ENCODE measurements at places on chromosomes 13 and 19.

DNA sequence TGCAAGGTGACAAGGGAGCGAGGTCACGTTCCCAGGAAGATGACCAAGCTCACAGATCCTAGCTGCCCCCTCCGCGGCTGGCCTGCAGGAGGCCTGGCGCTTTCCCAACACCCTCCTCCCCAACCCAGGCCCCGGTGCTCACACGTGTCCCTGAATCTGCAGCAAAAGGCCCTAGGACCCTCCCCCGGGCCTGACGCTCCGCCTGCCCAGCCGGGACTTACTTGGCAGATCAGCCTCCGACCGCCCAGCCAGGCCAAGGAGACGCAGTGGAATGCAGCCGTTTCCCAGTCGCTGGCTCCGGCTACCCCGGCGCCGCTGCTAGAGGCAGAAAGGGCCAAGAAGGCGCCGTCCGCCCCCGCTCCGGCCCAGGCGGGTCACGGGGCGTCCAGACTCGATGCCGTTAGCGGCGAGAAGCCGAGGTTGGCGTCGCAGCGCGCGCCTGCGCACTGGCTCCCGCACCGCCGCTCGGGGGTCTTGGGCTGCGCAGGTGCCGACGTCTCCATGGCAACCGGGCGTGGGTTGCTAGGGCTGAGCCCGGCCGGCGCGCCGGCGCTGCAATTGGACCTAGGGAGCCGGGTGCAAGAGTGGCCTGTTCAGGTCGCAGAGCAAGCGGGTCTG is at the start of gene PNMA8A:
PNMA8A (minus strand) TSS at position 448 of the 618 bp plus-strand sequence. CDS start 528 bp downstream, outside the sequence.
- DNase-seq: no peak

GRCh38 chr19:34033880-34034279 is 138.4 kb upstream of the LSM14A start:
- no peak for DNase-seq

DNA sequence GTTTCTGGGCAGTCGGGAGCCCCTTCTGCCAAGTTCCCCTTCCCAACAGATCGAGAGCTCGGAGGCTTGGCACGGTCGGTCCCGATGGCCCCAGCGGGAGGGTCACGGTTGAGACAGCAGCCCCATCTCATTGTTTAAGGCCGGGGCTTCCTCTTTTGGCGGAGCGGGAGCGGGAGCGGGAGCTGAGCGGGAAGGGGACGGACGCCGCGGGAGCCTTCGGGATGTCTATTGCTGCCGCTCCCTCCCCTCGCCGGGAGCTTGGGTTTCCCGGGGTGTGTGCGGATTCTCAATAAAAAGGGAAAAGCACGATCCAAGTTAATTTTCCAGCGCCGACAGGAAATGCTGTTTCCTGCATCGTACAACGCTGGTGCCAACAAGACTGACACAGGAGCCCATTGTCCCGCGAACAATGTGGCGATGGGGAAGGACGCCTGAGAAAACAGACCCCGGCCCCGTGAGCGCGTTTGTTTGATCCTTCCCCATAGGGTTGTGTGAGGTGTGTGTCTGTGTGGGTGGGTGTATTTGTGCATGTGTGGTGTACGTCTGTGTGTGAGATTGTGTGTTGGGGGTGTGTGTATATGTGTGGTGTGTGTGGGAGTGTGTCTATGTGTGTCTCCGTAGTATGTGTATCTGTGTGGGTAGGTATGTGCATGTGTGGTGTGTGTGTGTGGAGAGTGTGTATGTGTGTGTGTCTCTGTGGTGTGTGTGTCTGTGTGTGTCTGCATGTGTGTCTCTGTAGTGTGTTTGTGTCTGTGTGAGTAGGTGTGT is 36.3 kb upstream of the FLT1 start:
- no peak for DNase-seq

- no peak for DNase-seq
Observed at GRCh38 chr13:49400755-49401659, 42.9 kb downstream of the CAB39L start.

DNA sequence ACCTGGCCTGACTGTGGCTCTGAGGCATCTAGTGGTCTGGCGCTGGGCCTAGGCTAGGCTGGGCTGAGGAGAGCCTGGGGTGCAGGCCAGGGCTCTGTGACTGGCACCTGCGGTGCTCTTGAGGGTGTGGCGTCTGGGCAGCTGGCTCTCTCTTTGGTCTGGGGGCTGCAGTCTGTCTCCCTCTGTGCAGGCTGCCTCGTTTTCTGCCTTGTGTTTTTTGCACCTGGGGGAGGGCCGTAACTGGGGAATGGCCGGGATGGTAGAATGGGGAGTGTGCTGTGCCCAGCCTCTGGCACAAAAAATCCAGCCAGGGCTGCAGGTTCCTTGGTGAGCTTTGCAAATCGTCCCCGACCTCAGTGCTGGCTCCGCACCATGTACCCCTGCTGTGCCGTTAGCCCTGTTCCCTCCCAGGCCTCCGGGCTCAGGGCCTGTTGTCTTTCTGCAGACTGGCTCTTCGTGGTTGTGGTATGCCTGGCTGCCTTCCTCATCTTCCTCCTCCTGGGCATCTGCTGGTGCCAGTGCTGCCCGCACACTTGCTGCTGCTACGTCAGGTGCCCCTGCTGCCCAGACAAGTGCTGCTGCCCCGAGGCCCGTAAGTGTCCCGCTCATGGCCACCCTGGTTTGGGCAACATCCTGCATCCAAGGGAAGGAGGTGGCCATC is 6.5 kb upstream of the USF2 start:
- no peak for DNase-seq

- DNase-seq: no peak
Observed at GRCh38 chr13:111937777-111938311, 129.1 kb upstream of the SOX1 start.

DNA sequence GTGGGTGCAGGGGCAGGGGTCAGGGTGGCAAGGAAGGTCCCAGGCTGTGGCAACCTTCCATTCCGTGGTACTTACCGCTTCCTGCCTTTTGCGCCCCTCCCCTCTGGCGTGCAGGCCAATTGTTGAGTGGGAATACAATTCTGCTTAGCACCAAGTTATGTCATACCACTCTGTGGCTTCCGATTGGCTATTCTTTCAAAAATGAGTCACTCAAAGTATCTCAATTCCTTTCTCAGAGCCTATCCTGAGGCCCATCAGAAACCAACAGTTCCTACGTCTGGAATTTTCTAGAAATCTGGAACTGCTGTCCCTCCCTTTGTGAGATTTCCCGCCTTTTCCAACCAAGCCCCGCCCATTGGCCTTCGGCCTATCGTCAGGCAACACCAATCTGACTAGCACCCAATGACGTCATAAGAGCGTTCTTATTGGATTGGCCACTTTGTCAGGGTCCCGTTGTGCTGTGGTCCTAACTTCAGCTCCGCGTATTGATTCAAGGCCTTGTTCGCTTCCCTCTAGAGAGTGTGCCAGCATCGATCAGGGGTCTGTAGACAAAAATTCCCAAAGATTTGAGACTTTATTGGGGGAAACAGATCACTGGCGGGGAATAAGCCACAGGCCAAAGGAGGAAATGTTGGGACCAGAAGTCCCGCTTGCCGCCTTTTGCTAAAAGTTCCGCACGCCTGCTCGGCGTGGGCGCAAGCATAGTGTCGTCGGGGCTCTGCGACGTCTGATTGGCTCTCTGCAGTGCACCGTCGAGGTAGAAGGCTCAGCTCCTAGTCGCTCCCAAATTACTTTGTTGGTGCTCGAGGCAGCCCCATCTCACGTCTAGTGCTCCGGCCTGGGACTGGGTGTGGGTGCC is 11.7 kb downstream of the NTN5 start:
- peak; percentile 62 for DNase-seq

DNA sequence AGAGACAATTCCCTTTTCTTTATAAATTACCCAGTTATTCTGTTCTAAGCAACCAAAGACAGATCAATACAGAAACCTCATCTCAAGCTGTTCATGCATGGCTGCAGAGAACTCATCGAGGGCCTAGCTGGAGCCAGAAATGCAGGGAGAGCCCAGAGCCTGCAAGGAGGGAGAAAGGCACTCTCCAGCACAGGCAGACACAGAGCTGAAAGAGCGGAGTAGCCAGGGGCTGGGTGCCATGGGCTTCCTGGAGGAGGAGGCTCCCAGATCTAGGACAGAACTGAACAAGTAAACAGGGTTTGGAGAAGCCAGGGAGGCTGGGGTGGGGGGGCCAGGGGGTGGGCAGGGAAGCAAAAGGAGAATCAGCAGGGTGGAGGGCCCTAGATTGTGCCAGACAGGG is 144.2 kb upstream of the ZNF507 start:
- DNase-seq: no peak

- DNase-seq: no peak
Observed at GRCh38 chr19:7904074-7905020, 670 bp downstream of the MAP2K7 start.

GRCh38 chr13:71876648-71877255 is 9.7 kb upstream of the DACH1 start:
- no peak for DNase-seq

GRCh38 chr19:3367628-3368440 is 1.5 kb downstream of the NFIC start:
- DNase-seq: no peak

- DNase-seq: no peak
Observed at GRCh38 chr13:73948848-73949529, 185.2 kb downstream of the KLF12 start.

DNA sequence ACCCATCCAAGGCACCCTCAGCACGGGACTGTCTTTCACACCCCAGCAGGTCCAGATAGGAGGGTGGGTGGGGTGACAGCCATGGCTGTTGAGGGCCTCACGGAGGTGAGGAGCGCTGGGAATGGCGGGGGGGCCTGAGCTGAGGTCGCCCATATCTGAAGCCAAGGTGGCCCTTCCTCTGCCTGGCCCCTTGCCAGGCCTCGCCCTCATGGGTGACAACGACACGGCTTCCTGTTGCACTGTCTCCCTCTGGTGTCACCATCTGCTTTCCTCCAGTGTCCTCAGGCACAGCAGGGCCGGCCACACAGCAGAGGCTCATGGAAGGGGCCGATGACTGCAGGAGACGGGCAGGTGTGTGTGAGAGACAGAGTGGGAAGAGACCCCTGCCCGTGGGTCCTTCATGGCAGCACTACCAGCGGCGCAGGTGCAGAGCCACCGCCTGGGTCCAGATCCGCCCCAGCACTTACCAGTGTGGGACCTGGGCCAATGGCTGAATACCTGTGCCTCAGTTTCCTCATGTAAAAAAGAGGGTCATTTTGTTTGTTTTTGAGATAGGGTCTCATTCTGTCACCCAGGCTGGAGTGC is 8.1 kb upstream of the NKPD1 start:
- DNase-seq: no peak

- DNase-seq: no peak
Observed at GRCh38 chr19:34588249-34588648, 88.7 kb downstream of the SCGB2B2 start.

- DNase-seq: no peak
Observed at GRCh38 chr19:1231729-1232637, 5.8 kb downstream of the CBARP start.

GRCh38 chr19:56199687-56200086 is 2.1 kb upstream of the ZSCAN5B start:
- DNase-seq: no peak

- no peak for DNase-seq
Observed at GRCh38 chr13:62113179-62113578, 697.5 kb upstream of the PCDH20 start.

DNA sequence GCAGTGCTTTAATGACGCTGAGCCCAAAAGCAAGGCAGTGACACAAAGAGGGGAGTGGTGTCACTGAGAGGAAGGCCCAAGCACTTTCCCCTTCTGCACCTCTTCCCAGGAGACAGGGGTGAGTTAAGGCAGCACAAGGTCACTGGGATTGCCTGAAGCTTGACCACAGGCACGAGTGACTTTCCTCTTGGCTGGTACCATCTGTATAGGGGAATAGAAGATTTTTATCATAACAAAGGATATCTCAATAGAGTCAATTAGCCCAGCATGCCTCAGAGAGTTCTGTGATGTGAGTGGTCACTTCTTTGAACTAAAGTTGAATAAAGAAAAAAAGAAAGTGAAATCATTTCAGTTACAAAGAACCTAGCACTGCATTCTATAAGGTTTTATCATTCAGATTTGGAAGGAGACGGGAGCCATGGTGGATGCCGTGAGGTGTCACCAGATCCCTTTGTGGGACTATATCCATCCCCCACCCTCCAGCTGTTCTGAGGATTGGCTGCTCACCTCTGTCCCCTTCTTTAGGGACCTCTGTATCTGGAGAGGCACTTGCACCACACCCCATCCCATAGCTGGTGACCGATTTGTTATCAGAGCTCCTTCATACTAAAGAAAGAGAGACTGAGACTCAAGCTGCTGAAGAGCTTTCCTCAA is 291.2 kb downstream of the DCT start:
- no peak for DNase-seq

GRCh38 chr19:16579381-16579780 is 7.2 kb upstream of the SLC35E1 start:
- DNase-seq: no peak

GRCh38 chr13:111920932-111921705 is 145.8 kb upstream of the SOX1 start:
- DNase-seq: no peak

- no peak for DNase-seq
Observed at GRCh38 chr13:49417161-49417560, 26.7 kb downstream of the CAB39L start.

DNA sequence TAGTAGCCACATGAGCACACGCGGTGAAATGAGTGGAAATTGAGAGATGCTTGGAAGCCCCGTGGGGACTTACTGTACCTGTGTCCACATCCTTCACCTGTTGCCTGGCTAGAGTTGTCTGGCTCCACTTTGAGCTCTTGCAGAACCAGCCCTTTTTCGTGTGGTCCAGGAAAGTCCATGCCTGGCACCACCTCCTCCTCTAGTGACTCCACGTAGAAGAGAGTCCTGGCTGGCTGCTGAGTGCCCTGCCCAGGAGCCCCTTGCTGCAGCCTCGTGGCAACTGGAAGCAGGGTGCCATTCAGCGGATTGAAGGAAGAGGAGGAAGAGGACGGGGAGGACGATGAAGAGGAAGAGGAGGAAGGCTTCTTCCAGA is 515 bp upstream of the ATXN8OS start:
- DNase-seq: no peak

DNA sequence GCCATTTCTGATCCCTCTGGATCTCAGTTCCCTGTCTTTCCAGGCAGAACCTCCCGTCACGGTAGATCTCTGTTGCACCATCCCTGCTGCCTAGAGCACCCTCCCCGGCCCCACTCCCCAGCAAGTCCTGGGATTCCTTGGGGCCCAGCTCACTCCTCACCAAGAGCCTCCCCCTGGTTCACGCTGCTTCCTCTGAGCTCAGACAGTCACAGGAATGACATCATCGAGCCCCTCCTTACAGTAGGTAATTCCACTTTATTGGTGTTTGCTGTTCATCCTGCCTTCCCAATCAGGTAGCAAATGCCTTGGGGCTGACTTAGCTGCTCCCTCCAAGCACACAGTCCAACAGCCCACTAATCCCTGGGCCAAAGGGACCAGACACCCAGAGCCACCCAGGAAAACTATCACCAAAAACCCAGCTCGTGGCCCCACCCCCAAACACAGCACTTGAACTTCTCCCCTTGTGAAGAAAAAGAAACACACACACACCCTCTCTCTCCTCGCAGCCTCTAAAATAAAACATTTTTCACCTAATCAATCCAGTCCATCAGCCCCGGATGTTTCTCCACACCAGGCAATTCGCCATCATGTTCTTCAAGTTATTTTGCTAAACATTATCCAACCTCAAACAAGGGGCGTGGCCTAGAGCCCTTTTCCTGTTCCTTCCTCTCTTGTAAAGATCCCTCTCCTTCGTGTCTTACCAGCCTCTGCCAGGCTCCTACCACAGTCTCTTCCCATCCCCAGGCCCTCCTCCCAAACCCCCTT is 2.5 kb downstream of the NAPA start:
- no peak for DNase-seq

GRCh38 chr13:49935171-49936074 is 717 bp downstream of the SPRYD7 start:
- no peak for DNase-seq

GRCh38 chr13:73993661-73994060 is 140.5 kb downstream of the KLF12 start:
- no peak for DNase-seq

- DNase-seq: no peak
Observed at GRCh38 chr13:98691360-98691759, 61.1 kb downstream of the SLC15A1 start.

Data from fibroblast of skin of left biceps (primary cell).